ENCODE measurements at places on chromosomes 4 and X.

- DNase-seq: no peak
Observed at GRCh38 chr4:100295792-100296191, 105.5 kb upstream of the DDIT4L start.

GRCh38 chrX:7285765-7286164 is 137.8 kb upstream of the PUDP start:
- DNase-seq: no peak

- DNase-seq: no peak
Observed at GRCh38 chrX:103828529-103828928, 3.5 kb downstream of the RAB9B start.

DNA sequence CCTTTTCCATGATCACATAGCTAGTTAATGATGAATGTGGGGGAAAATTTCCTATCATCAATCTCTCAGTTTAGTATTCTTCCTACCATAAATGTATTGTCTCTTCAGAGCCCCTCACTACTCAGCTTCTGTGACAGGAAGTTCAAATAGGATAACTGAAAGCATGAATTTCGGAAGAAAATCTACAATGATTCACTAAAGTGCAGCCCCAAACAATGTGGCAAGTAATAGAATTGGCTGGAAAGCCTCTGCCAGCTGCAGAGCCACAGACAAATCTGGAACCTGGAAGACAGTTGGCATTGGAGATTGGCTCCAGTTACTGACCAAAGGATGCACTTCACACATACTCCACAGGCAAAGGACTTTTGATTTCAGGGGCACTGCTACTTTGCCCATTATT is 35.2 kb downstream of the EGF start:
- DNase-seq: no peak
